ENCODE measurements at places on chromosomes 13 and 19.

- no peak for DNase-seq
These were observed 893.8 kb upstream of the SLC10A2 start for GRCh38 chr13:103960001-103960400.

DNA sequence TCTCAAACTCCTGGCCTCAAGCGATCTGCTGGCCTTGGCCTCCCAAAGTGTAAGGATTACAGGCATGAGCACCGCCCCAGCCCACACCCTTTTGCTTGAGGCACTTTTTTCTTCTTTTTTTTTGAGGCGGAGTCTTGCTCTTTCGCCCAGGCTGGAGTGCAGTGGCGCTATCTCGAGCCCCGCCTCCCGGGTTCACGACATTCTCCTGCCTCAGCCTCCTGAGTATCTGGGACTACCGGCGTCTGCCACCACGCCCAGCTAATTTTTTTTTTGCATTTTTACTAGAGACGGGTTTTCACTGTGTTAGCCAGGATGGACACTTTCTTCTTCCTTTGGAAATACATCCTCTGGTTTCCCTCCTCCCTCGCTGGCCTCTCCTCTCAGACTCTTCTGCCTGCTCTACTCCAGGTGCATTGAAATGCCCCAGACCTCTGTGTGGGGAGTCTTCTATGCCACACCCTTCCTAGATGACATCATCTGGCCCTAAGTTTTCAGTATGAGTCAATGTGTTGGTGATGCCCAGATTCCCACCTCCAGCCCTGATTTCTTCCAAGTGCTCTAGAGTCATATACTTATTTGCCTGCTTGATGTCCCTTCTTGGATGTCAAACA lies 20.7 kb upstream of the TPT1 start:
- DNase-seq: no peak

DNA sequence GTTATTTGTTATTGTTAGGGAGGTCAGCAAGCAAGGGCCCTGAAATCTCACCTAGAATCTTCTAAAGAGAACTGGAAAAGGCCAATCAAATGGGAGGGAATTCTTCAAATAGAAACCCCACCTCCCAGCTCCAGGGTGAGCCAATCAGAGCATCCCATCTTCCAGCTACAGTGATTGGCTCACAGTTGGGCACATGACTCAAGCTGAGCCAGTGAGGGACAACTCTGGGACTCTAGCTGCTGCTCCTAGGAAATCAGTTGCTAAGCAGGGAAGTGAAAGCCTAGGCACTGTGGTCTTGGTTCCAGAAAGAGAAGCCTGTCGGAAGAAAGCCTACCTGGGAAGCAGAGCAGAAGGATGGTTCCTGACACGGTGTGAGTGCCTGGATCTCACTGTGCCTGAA lies 13.4 kb downstream of the TM6SF2 start:
- peak; percentile 6 for DNase-seq

DNA sequence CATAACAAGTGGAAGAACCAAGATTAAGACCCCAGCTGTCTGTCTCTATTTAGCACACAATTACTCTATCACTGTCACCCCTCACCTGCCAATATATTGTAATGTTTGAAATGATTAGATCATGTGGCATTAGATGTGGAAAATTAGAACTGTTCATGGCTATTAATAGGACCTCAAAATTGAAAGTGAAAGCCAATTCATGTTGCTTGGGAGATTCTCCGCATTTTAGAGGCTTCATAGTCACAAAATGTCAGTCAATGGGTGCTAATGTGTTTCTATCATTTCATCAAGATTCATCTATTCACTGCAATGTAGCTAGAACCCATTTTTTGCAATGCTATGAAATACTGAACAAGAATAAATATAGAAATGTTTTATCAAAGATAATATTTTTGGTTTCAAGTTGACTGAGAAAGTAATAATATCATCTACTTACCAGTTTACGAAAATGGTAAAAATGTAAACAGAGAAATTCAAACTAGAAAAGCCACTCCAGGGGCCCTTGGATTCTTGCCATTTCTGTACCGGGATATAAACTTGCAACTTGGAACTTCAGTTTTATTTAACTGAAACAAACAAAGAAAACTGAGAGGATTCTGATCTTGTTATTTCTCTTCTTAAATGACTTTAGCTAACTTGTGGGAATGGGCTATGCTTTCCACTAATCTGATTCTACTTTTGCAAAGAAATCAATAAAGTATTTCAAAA lies 388.6 kb downstream of the DCT start:
- no peak for DNase-seq

DNA sequence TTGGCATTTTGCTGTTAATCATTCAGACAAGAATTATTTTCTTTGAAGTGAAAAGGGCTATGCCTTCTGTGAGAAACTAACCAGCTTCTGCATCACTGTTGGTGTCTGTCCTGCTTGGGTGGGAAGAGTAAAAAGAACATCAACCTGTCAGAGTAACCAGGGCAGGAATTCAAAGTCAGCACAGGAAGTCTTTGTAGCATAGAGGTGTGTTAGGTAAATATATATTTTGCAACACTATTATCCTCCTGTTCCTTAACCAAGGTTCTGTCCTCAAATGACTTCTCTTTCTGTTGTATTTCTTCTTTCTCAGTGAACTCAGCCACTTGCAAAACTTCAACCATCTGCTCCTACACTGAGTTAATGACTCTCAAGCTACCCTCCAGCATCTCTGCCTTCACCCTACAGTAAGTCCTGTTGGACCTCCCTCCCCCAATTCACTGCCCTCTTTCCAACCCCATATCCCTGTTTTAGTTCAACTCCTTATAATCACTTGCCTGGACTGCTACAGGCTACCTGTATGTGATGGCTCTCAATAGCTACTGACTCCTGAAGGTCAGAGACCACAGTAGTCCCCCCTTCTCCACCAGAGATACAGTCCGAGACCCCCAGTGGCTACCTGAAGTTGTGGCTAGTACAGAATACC lies 49.9 kb downstream of the SMAD9 start:
- no peak for DNase-seq

GRCh38 chr13:46817095-46817494 lies 20.1 kb upstream of the ESD start:
- DNase-seq: peak; percentile 9

- no peak for DNase-seq
These were observed 60.8 kb downstream of the F2RL3 start for GRCh38 chr19:16949496-16950023.

DNA sequence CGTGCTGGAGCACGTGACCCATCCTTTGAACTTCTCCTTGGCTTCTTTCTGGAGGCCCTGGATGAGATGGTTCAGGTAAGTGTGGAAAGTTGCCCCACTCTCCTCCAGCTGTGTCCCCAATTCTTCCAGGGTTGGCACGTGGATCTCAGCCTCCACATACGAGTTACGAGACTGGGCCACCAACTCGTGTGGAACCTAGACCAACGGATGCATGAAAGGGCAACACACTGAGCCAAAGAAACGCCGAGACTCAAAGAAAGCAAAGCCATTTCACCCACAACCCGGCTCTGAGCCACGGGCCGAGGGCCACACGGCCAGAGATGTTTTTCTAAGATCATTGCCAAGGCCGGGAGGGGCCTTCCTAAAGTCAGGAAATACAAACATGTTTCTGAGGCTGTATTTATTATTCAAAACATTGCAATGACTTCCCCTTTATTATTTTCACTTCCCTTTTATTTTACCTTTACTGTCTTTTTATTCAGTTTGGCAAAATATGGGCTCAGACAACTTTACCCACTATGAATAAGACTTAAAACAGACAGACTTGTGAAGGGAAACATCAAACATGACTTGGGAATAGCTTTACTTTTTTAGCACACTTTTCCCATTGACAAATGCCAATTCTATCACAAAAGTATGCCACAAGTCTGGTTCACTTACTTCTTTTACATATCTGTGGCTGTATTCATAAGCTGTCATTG lies 94.6 kb downstream of the KL start:
- peak; percentile 40 for DNase-seq

DNA sequence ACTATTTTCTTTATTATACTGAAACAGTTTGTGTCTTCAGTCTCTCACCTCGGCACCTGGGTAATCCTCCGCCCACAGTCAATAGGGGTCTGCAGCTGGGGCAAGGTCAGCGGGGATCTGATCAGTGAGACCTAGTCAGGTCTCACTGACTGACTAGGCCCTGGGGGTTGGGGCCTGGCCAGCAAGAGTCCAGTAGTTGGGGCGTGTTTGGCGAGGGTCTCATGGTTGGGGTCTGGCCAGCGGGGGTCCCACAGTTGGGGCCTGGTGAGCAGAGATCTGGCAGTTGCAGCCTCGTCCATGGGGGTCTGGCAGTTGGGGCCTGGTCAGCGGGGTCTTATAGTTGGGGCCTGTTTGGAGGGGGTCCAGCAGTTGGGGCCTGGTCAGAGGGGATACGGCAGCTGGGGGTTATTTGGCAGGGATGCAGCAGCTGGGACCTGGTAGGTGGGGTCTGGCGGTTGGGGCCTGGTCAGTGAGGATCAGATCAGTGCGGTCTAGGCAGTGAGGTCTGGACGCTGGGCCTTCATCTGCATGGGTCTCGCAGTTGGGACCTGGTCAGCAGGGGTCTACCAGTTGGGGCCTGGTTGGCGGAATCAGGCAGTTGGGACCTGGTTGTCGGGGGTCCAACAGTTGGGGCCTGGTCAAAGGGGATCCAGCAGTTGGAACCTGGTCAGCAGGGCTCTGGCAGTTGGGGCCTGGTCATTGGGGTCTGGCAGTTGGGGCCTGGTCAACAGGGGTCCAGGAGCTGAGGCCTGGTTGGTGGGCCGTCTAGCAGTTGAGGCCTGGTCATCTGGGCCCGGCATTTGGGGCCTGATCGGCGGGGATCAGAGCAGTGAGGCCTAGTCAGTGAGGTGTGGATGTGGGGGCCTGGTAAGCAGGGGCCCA lies 61.1 kb upstream of the TPM4 start:
- DNase-seq: peak; percentile 1

- DNase-seq: no peak
These were observed 400.5 kb downstream of the KLF12 start for GRCh38 chr13:73733706-73734105.

DNA sequence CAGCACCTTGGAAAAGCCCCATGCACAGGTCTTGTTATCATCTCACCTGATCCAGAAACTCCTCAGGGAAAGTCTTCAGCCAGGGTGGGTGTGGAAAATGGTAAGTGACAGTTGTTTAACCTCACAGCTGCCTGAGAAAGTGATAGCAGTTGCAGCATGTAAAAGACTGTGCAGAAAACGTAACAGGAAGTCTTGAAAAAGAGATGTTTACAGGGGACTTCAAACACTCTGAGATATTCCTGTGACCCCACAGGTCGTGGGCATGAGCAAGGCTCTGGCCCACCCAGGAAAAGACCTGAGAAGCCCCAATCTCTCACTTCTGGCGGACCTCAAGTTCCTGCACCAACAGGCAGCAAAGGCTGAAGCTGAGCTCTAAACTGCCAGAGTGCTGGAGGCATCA lies 826.9 kb downstream of the UQCRFS1 start:
- DNase-seq: no peak

GRCh38 chr13:27549406-27549981 lies 70.8 kb downstream of the LNX2 start:
- DNase-seq: no peak

DNA sequence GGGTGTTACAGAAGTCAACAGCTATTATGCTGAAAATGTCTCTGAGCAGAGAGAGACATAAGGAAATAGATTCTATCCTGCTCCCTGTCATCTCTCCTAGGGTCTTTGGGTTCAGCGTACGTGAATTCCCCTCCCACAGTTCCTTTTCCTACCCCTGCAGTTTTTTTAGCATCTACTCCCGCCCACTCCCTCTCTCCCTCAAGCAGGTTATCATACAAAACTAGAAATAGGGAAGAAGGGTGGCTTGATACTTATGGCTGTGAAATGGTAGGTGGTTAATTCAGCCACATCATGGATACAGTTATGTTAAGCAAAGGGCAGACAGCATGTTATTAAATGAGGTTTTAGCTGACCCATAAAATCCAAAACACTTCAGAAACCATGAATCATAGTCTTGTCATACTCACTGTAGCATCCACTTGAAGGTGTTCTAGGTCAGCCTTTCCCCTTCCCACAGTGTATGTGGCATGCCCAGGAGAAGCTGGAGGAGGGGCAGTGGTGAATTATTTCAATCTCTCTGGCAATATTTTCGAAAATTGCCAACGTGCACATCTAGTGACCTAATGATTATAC lies 236.8 kb upstream of the SERP2 start:
- DNase-seq: no peak

DNA sequence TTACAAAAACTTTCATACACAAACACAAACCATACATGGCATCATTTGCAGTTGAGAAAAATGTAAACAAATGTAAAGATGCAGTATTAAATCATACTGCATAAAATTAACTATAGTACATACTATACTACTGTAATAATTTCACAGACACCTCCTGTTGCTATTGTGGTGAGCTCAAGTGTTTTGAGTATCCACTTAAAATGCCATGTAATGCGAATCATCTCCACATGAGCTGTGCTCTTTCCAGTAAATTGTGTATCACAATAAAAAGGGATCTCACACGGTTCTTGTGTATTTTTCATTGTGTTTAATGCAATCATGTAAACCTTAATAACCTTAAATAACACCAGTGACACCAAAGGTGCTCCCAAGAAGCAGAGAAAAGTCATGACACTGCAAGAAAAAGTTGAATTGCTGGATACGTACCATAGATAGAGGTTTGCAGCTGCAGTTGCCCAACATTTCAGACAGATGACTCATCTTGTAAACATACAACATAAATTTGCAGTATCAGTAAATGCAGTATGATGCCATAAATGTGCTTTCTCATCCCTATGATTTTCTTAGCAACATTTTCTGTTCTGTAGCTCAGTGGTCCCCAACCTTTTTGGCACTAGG lies 166.6 kb downstream of the RAP2A start:
- DNase-seq: no peak

DNA sequence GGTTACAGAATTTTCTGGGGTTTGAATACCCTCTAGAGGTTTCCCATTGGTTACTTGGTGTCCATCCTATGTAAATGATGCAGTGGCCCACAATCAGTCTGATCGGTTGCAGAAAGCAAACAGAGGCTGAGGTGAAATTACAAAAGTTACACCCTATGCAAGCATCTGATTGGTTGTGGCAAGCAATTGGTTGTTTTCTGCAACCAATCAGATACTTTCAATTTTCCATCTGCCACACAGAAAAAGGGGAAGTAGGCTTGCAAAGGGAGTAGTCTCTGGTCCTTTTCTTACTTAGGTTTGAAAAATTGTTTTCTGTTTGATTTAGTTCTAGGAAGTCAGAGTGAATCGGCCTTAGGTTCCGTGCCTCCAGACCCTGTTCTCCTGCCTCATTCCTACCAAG lies 93.1 kb downstream of the WTIP start:
- no peak for DNase-seq

DNA sequence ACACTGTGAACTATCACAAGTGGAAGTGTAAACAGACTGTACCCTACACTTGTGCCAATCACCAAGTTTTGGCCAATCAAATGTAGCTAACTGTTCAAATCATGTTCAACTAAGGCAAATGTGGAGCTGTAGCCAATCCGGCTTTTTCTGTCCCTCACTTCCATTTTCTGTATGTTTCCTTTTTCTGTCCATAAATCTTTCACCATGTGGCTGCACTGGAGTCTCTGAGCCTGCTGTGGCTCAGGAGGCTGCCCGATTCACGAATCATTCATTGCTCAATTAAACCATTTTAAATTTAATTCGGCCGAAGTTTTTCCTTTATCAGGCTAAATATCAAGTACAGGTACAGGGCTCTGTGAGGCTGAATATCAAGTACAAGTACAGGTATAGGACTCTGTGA lies 216.5 kb downstream of the RFC3 start:
- no peak for DNase-seq

Data from CD14-positive monocyte (primary cell).